ENCODE measurements at places on chromosomes 13 and 19.

DNA sequence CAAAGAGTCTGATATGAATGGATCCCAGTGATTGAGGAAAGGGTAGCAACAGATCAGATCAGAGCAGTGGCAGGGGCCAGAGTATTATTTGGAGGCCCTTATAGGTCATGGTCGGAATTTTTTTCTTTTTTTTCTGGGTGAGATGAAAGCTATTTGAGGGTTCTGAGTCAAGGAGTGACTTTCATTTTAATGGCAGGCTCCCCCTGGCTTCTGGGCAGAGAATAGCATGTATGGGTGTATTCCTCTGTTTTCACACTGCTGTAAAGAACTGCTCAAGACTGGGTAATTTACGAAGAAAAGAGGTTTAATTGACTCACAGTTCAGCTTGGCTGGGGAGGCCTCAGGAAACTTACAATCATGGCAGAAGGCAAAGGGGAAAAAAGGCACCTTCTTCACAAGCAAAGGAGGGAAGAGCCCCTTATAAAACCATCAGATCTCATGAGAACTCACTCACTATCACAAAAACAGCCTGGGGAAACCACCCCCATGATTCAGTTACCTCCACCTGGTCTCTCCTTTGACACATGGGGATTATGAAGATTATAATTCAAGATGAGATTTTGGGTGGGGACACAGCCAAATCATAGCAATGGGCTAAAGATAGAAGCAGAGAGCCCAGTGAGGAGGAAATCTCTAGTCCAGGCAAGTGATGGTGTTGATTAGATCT, 3.0 kb upstream of the SLC6A16 start:
- DNase-seq = no peak

DNA sequence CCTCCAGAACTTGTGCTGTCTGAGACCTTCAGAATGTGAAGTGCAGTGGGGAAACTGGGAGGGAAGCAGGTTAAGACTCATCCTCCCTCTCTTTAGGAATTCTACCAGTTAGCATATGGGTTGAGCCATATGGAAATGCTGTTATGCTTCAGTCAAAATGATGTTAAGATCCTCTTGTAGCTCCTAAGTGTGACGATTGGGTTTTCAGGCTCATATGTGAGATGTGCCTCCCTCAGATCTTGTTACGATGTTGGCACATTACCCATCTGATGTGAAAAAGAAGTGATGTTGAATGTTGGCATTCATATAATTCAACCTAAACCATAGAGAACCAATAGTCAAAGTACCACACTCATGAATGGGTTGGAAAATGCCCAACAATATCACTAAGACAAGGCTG, 67.8 kb upstream of the IPO5 start:
- no peak for DNase-seq

DNA sequence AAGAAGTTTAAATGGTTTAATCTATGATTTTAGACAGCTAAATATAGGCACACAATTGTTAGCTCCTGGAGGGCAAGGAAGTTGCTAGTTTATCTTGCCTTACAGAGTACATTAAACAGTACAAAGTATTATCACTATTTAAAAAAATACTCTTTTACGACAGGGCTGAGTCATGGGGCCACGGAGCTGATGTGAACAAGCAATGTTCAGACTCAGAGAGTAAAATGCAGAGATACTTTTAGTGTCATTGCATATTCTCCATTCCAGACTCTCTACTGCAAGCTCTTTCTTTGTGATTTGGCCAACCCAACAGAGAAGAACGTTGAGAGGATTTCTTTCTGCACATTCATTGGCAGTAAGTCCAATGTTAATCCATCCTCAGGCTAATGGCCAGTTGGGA, 352.4 kb downstream of the SPRY2 start:
- DNase-seq = no peak

GRCh38 chr13:100392709-100393630, 195.6 kb downstream of the GGACT start:
- DNase-seq = no peak

GRCh38 chr13:110216398-110217041, 90.4 kb downstream of the COL4A1 start:
- no peak for DNase-seq

DNA sequence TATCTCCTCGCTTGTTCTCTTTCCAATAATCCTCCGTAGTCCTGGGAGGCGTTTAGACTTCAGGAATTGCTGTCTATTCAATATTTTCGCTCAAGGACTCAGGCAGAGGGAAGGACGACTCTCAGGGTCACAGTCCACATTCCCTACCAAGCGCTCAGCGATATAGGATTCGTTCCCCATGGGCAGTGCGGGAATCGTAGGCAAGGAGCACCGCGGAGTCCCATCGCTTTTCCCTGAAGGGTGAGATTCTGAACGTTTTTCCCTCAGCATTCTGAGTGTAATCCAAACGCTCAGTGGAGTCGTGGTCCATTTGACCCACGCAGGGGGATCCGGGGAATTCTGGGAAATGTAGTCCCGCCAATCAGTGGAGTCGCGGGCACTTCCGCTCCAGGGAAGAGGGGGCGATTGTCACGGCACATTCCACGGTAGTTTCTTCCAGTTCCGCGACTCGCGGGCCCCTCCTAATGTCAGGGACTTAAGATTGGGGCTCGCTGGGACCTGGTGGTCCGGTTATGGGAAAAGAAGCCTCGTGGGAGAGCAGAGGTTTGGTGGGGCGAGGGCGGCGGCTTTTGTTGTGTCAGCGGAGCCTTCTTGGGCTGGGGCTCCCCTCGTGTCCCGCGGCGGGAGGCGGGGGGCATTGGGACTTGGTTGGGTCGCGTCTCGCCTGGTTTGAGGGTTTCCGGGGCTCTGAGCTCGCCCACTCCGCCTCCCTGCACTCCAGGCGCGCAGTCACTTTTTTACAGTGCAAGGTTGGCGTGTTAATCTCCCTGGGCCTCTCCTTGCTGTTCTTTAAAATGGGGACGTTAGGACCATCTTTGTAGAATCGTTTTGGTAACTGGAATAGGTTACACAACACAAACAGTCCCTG, at the start of gene ZNF234:
Gene ZNF234, plus strand, starts transcription at position 364 of the 868 bp plus-strand sequence. CDS start 3,079 bp downstream, outside the sequence.
- DNase-seq = peak; percentile 74

GRCh38 chr19:16586991-16587832, 15.0 kb upstream of the SLC35E1 start:
- no peak for DNase-seq

DNA sequence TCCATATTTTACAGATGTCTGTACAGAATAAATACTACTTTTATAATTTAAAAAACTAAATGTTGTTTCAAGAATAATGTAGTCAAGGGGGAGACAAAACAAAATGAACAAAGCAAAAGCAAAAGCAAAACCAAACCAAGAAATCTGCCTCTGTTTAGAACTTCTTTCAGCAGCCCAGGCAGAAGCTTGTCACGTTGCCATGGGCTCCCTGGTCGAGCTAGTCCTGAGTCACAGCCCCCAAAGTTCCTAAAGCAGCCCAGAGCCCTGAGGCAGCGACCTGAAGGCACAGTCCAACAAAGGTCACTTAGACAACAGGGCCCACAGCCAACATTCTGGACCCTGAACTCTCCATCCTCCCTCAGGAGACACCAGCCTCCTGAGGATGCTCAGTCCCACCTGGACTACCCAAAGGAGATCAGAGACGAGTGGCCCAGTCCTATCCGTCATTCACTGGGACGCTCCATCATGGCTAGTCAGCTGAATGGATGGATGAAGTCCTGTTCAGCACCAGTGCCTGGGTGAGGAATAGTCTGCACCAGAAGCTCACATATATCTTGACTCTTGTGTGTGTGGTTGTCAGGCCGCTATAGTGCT, 41.7 kb downstream of the SIAH3 start:
- DNase-seq = no peak

- DNase-seq = no peak
These were observed 316.0 kb downstream of the PCDH9 start for GRCh38 chr13:66914155-66914554.

Data from NCI-H526 treated with DMSO at 0.1 percent for 48 hours (cell line).